BJ (cell line): ENCODE measurements at places on chromosomes 11 and 22.
A peak's percentile ranks its signal among the peaks of the same experiment; 100 is the strongest.

DNA sequence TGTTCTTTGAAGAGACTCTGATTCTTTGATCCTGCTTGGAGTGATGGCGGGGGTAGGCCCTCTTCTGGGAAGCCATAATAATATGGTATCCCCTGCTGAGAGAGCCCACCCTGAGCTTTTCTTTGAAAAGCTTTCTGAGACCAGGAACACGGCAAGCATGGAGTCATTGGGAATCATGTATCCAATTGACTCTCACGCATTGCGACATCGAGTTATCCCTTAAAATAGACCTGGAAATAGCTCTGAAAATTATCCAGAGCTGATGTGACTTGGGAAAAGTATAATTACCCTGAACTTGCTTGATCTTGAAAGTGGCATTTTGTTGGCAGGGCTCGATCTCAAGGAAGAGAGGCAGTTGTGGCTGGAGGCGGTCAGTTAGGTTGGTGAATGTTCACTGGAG, 36.8 kb upstream of the MPEG1 start:
- DNase-seq: no peak

DNA sequence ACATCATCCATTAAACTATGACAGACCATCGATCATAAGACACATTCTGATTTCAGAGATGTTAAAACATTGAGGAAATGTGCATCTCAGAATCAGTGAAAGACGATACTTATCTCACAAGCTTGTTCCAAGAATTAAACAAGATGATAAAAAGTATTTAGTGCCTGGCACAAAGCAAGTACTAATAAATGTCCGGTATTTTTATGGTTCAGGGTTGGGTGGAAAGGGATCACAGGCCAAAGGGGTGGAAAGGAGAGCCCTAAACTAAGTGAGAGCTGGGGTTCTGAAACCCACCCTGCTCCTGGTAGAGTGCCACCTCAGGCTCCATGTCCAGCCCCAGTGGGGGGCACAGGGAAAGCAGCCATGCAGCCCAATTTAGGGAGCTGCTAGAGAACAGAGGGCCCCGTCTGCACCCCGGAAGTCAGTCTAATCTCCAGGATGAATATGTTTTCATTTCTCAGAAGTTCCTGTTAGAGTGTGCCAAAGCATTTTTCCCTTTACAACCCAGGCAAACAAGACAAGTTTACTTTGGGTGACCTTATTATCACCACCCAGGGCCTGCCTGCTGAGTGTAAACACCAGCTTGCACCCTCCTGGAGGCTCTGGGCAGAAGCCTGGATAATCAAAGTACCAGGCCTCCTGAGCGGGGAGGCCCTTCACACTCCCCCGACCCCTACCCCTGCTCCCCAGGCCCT, 3.8 kb upstream of the CREB3L1 start:
- no peak for DNase-seq

DNA sequence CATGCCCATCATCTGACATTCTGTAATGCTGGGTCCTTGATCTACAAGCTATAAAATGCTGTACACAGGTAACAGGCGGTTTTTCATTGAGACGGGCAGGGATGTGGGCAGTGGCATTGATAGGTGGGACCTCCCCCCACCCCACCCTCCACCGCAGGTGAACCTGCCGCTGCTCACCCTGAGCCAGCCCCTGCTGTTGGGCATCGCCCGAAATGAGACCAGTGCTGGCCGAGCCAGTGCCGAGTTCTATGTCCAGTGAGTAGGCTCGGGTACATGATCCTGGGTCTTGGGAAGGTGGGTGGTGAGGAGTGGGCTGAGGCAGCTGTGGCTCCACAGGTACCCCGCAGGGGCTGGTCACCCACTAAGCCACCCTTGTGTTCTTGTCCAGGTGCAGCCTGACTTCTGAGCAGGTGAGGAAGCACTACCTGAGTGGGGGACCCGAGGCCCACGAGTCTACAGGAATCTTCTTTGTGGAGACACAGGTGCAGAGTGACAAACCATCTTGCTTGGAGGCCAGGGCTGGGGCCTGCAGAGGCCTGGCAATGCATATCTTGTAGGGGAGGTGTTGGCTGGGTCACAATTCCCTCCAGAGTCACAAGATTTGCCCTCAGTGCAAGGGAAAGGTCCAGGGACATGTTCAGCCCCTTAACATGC, 1.1 kb upstream of the DNAJC4 start:
- DNase-seq: no peak

- no peak for DNase-seq
These were observed 53.3 kb upstream of the CD5 start for GRCh38 chr11:61049063-61049377.

DNA sequence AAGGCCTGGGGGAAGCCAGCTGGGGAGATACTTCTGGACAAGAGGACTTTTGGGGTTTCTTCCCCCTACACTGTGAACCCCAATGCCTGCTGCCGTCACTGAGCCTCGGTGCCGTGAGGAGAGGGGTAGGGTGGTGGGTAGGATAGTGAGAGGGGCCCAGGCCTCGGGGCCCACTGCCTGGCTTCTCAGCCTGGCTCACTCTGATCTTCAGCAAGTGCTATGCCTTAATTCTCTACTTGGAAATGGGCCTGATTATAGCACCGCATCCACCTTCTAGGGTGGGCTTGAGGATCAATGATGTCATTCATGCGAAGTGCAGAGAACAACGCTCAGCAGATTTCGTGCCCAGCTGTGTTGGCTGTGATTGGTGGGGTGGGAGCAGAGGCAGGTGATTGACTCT, 76.7 kb upstream of the NECTIN1 start:
- DNase-seq: no peak

GRCh38 chr22:27952779-27953178, 33.7 kb upstream of the PITPNB start:
- DNase-seq: no peak

DNA sequence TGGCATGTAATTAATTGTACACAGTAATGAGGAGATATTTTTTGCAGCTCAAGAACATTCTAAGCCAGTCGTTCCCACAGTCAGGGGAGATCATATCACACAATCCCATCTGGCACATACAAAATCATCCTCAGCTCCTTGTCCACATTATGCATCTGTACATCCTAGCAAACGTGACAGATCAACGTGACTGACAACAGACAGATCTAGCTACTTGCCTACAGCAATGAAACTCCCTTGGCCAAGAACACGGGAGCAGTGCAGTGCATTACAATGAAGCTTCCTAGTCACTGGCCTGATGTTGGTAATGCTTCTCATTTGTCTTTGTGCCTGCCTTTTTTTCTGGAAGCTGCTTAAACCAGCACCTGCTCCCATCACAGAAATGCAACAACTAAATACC, 24.5 kb upstream of the GUCY1A2 start:
- DNase-seq: no peak

GRCh38 chr22:44955102-44955501, 54.7 kb downstream of the PHF21B start:
- no peak for DNase-seq

GRCh38 chr11:65424205-65425104, 1.9 kb downstream of the NEAT1 start:
- DNase-seq: no peak

DNA sequence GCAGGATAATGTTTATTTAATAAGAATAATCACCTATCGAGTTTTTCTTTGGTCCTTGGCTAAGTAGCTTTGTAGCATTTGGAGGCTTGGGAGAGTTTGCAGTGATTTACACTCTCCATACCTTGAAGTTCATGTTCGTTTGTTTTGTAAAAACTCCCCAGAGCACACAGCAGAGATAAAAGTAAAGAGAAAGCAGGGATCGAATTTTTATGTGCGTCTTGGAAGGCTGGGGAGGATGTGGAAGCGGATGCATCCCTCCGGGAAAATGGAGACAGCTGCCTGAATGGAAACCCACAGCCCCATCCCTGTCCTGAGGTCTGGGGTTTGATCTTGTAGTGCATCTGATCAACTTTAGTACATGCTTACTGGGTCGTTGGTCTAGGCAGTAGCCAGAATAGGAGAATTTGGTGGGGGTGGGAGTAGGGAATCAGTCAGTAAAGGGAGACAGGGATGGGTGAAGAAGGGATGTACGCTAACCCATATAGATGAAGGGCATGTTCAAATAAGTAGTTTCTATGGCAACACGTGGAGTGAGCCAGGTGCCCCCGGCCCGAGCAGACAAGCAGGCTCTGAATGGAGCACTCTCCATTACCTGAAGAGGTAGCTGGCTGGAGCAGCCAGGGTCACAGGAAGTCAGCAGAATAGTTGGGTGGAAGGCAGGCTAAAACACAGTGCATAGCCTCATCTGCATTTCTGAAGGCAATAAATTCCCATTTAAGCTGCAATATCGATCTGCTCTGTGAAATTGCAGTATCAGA, 147.8 kb downstream of the COMMD9 start:
- DNase-seq: no peak

GRCh38 chr11:118596224-118597146, 10.9 kb upstream of the PHLDB1 start:
- no peak for DNase-seq

DNA sequence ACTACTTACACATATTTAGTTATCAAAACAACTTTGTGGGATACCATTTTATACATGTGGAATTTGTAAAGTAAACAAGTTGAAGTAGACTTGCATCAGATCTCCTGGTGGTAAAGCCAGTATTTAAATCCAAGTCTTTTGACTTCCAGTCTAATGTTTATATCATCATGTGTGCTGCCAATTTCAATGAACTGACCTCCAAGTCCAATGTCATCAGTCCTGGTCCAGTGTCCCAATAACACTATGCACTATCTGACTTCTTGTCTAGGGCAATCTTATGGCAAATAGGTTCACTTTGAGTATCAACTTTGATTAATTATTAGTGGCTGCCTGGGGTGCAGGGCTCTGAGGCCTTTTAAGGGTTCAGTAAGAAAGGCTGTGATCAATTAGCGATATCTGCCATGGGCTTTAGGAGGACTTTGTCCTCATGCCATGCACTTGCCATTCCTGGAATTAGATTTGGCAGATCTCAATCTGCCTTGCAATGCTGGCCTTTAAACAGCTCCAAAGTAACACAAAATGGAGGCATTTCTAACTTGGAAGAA, 9.6 kb upstream of the PTS start:
- DNase-seq: peak; percentile 27

DNA sequence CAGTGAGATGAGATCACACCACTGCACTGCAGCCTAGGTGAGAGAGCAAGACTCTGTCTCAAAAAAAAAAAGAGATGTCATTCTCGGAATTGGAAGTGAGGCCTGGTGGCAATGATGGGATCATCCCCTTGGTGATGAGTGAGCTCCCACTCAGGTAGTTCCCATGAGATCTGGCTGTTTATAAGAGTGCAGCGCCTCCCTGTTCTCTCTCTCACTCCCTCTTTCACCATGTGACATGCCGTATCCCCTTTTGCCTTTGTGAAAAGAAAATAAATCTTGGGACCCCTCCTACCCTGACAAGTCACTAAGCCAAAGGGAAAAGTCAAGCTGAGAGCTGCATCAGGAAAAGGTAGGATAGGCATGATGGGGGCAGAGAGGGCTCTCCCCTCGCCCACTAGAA, 28.8 kb downstream of the ZNF70 start:
- DNase-seq: no peak

DNA sequence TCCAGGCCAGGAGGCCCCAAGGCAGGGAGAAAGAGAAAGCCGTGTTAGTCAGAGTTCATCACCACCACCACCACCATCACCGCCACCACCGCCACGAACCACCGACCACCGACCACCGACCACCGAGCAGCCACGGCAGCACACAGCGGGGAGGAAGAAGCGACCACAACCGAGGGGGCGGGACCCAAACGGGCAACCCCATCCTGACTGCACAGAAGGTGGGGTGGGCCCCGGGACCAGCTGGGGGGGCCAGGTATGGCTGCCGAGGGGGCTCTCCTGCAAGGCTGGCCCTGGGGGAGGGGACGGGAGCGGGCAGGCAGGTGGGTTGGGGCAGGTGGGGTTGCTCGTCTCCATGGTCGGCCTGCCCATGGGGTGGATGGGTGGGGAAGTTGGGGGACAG, 34.2 kb downstream of the SYT7 start:
- DNase-seq: no peak

DNA sequence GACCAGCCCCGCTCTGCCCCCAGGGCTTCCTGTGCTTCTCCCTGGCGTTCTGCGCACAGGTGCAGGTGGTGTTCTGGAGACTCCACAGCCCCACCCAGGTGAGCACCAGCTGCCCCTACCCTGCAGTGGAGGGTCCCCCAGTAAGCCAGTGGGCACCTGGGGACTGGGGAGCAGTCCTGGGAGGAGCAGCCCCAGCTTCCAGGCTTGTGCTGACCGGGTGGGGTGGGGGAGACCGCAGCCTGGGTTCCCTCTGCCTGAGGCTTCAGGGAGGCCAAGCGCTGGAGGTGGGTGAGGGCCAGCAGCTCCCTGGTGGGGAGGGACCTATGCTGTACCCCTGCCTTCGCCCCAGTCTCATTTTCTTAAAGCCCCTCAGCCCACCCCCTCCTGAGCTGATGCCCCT, 6.9 kb downstream of the TSPAN32 start:
- DNase-seq: no peak

DNA sequence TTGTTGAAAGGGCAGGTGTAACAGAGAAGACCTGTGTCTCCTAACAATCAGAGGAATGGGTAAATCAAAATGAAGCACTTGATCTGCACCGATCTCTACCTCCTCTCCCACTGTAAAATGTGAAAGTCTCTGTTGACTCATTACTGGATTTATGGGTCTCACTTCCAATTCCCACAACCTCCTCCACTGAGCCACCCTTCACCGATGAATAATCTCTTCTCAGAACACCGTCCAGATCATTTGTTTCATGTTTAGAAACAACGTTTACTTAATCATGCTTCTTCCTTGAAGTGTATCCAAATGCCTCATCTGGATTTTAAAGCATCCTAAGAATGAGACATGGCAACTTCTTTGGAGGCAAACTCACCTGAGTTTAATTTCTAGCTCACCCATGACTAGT, 643.6 kb downstream of the ETS1 start:
- DNase-seq: peak; percentile 25

- DNase-seq: no peak
These were observed 40.5 kb downstream of the CABIN1 start for GRCh38 chr22:24051568-24051967.

DNA sequence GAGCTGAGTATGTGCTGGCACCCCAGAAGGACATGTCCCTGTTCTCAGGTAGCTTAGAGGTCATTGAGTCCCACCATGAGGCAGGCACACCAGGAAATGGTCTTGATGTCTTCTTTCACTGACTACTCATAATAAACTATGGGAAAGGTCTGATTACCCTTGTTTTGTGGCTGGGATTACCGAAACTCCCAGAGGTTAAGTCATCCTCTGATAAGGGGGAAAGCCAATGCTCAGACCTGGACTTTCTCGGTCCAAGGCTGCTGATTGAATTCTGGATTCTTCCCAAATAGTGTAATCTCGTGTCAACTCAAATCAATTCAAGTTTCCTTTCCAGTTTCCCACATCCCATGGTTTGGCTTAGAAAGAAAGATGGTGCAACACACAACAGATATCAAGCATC, 3.7 kb upstream of the CD44 start:
- no peak for DNase-seq

DNA sequence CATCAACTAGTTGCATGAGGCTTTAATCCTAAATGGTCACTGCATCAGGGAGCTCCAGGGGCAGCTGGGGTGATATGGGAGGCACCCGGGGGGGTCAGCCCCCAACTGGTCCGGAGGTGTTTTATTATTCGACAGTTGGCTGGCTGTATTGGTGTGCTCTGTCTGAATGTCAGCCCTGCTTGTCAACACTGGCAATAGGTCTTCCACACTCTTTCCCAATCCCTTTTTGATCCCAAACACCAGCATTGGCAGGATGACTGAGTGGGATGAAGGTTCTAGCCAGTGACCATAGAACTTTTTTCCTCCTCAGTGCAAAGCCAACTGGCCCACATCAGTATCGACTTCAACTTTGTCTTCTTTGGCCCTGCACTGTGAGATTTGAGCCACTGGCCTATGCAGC, 8.9 kb upstream of the LDLRAD3 start:
- DNase-seq: no peak
